Peyer's patch (tissue), 4 donors: ENCODE measurements at places on chromosomes 7 and 10. TPM values are rescaled to one million over a fixed set of nuclear protein-coding genes. Genes with fewer than 3 reads are reported as not detected.

Gene CAMK2B
- total RNA-seq, result 2.7 TPM

Gene PDE6C
- not detected for total RNA-seq

Gene TMEM139
- 162 TPM for total RNA-seq

Gene RADIL
- total RNA-seq, result 16.5 TPM

Gene ANKRD61
- total RNA-seq, result not detected

Gene HOXA4
- total RNA-seq, result 7.7 TPM

Gene ERVW-1
- total RNA-seq, result not detected

Gene ZNF746
- 21.9 TPM for total RNA-seq

DNA sequence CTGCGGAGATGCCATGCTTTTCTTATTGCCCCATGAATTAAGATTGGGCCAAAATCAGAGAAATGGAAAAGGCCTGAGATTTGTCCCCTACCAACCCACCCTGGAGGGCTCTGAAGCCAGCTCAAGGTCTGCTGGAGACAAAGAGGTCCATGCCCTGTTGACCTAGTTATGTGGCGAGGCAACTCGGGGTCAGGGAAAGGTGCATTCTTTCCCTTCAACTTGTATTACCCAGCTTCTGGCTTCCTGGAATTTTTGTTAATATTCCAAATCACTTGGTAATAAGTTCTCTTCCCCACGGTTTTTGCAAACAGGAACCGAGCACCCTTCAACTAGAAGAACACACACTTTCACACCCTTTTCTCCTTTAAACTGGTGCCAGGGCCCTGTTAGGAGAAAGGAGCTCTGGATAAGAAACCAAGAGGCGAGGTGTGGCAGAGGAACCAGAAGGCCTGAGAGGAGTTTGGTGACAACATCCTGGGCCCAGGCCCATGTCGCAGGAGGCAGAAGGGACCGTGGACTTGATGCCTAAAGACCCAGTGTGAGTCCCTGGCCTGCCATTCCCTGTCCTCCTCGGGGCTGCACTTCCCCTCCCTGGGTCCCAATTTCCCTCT lies 12.5 kb upstream of the SFRP5 start:
- DNase-seq, result no peak

DNA sequence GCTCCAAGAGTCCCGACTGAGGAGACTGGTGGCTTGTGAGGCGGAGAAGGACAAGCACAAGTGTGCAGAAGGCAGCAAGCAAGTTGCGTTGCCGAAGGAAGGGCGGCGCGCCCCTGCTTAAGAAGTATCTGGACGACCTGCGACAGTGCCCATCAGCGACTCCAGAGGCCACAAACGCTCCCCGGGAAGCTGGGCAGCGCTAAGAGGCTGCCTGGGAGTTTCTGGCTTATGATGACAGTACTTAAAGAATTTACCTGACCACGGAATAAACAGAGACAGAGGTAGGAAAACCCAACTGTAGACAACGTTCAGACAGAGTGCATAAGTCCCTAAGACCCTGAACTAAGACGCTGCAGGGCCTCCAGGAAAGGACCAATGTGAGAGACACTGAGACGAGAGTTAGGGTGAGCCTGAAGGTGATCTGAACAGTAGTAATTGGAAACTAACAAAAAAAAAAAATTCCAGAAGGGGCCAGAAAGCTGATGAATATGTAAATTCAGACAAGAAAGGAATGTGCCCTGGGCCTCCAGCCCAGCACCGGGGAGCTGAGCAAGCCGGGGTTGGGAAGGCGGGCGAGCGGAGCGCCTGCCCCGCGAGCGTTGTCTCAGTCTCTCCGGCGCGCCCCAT lies 1.0 kb downstream of the OSBPL3 start:
- DNase-seq, result peak; percentile 58

DNA sequence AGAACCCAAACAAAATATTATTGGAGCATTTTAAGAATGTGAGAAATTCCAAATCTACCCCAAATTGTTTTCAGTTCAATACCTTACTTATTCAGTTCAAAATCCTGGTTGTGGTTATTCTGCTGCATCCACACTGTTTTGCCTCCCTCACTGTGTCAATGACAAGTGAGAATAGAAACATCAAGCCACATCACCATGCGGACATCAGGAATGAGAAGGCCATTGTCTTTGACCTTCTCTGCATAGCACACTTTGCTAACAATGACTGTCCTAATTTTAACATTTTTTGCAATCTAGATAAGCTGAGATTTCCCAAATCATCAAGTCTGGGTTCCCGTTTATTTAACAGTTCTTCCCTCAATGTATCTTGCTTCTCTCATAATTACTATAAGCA lies 93.7 kb downstream of the ELAPOR2 start:
- no peak for DNase-seq

- DNase-seq, result no peak
These were observed 25.2 kb upstream of the SH2B2 start for GRCh38 chr7:102261451-102261850.

DNA sequence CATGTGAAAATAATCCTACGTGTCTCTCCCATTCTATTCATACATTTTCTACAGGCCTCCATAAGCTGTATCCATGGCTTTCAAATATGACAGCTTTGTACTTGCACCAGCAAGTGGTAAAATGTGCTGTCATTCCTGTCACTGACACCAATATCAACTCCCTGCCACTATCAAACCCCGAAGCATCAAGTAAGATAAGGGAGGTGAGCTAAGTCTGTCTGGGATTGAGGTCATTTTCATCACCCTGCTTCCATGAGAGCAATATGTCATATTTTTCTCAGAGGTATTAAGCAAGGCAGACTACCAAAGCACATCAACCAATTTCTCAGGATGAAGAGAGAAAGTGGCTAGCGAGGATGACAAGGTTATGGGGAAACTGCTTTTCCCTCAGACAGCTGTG lies 11.1 kb downstream of the GPR22 start:
- DNase-seq, result no peak

- DNase-seq, result no peak
These were observed 130.9 kb downstream of the AGMO start for GRCh38 chr7:15430911-15431310.

DNA sequence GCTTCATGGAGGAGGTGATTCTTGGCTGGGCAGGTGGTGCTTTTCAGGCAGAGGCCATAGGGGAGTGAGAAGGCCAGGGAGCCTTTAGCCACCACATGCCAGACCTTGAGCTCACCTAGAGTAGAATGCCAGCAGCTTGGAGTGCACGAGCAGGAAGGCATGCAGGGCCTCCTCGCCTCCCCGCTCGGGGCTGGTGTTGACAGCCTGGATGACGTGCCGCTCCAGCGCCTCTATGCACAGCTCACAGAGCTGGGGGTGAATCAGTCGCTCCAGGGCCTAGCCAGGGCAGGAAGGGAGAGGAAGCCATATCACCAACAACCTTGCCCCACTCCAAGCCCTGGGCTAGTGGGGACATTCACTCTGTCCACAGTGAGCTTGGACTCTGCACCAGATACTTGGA lies 15.7 kb downstream of the HPS1 start:
- no peak for DNase-seq

- no peak for DNase-seq
These were observed 180.5 kb upstream of the AOAH start for GRCh38 chr7:36904802-36905201.

DNA sequence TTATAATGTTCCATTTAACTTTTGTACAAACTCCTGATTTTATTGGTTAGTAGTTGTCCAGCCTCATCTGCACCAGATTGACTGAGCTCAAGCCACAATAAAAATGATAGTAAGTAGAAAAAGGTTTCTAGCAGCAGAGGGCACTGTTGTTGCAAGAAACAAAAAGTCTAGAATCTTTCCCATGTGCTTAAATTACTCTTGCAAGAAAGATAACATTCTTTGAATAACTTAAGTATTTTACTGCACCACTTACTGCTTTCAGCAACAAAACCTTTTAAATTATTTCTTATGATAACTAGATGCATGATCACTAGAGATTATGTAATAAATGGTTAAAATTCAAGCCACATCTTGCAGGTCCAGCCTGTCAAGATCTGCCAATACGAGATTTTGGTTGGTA lies 27.0 kb downstream of the LMOD2 start:
- no peak for DNase-seq

- DNase-seq, result no peak
These were observed 229.7 kb upstream of the PITRM1 start for GRCh38 chr10:3402187-3402751.

GRCh38 chr7:98084631-98085030 lies 22.0 kb upstream of the LMTK2 start:
- DNase-seq, result no peak

DNA sequence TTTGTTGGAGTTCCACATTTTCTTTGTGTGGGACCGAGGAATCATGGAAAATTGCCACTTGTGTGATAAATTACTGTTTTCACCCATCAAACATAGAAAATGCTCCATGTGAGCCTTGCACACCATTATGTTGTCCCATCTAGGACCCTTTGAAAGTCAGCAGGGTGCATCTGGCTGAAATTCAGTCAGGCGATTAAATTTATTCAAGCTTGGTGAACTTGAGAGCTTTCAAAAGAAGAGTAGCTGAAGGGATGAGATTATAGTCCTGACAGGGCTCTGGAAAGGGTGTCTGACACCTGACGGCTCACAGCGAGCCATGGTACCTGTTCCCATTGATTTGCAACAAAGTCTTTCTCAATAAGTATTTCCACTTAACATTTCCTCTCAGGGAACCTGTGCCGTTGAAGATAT lies 399.7 kb upstream of the ETV1 start:
- no peak for DNase-seq

DNA sequence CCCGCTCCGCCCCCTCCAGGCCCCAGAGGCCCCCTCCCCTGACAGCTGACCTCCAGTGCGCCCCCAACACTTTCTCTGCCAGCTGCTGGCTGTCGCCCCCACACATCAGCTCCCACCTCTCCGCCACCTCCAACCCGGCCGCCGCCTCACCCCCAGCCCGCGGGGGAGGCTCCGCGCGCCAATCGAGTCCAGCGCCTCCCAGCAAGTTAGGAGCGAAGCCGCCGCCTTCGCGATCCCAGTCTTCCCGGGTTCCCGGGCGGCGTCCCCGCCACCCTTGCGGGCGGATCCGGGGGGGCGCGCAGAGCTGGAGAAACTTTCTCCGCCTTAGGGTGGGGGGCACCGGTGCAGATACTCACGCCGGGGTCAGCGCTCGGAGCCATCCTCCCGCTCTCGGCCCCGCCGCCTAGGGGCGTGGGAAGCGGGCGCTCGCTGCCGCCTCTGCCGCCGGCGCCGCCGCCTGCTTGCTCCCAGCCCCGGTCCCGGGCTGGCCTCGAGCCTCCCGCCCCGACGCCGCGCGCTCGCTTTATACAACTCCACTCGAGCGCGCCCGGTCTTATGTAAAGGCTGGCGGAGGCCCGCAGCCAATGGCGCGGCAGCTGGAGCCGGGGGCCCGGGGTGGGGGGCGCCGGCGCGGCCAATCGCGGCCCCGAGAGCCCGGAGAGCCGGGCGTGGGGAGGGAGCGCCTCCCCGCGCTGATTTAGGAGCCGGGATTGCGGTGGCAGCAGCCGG lies at the start of gene CRTAC1:
TSS of gene CRTAC1 (minus strand) at position 529 of the 729 bp plus-strand sequence. CDS start at position 380, 149 bp downstream.
- no peak for DNase-seq

DNA sequence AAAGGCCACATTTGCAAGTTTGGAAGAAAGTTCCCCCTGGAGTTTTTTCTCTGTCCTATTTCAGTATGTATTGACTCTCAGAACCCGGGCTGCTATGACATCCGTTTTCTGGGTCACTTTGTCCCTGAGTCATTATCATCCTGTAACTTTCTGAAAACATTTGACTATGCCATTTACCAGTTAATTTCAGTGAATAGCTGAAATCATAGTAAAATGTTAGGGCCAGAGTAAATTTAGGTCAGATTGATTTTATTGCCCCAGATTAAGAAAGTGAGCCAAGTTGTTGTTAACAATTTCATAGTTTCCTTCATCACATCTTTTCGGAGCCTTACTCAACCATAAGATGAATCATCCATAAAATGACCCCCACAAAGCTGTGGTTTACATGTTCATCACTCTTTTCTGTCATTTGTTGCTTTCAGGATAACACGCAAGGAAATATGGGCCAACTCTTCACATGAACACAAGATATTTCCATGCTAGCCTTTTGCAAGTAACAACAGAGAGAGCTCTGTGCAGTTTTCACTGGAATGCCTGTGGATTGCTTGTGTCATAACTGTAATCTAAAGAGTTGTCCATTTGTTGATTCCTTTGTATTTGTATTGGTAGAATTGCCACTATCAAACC lies 3.9 kb upstream of the MACC1 start:
- no peak for DNase-seq

- DNase-seq, result no peak
These were observed 107.6 kb downstream of the KCNMA1 start for GRCh38 chr10:77530011-77530410.

DNA sequence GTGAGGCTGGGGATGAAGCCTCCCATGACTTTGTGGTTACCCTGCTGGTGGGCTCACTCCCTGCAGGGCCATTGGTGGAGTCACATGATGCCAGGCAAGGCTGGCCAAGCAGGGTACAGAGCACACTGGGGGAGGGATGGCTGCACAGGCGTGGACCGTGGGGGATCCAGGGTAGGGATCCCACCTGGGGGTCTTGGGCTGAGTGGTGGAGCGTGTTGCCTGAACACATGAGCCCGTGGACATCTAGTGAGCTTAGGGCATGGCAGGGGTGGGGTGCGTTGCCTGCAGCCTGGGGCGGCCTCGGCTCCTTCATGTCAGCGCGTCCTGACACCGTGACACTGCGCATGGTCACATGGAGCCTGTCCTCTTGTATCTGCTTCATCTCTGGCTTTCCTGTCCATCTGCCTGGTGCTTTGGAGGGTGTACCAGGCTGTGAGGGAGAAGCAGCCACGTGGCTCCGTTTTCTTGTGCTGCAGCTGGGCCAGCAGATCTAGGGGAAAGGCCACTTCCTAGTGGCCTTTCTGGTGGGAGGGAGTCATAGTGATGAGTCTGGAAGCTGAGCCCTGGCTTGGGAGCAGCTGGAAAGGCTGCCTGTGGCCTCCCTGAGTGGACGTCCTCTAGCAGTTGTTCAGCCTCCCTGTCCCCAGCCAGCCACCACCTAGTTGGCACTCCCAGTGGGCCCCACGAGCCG lies 96.2 kb downstream of the LHPP start:
- no peak for DNase-seq

- no peak for DNase-seq
These were observed 97.0 kb downstream of the BAMBI start for GRCh38 chr10:28774051-28774995.

GRCh38 chr7:70460562-70460961 lies 671.4 kb upstream of the GALNT17 start:
- no peak for DNase-seq

GRCh38 chr10:98664329-98665042 lies 217.8 kb upstream of the HPS1 start:
- no peak for DNase-seq

GRCh38 chr7:44217223-44217714 lies 16.5 kb downstream of the YKT6 start:
- DNase-seq, result no peak
